ENCODE measurements at places on chromosomes 4 and X.

- no peak for DNase-seq
Observed at GRCh38 chrX:19350941-19351384, 7.2 kb downstream of the PDHA1 start.

DNA sequence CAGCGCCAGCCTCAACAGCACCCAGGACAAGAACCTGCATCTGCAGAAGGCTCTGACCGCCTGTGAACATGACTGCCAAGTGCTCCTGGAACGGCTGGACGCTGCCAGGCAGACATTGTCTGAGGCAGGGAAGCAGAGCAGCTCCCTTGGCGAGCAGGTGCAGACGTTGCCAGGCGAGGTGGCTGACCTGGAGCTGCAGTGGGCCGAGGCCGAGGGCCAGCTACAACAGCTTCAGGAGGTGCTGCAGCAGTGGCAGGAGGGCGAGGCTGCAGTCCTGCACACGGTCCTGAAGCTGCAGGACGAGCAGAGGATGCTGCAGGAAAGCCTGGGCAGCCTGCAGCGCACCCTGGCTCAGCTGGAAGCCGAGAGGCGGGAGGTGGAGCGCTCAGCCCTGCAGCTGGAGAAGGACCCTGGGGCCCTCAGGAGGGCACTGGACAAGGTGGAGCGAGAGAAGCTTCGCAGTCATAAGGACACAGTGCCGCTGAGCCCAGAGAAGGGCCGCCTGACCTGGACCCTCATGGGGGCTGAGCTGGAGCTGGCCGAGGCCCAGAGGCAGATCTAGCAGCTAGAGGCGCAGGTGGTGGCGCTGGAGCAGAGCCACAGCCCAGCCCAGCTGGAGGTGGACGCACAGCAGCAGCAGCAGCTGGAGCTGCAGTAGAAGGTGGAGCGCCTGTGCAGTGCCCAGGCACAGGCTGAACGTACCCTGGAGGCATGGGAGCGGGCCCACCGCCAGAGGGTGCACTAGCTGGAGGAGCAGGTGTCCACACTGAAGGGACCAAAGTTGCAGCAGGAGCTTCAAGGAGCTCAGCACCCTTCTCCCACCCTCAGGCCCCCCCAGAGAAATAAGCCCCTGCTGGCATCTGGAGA is 16.4 kb downstream of the SMIM10L2A start:
- no peak for DNase-seq

DNA sequence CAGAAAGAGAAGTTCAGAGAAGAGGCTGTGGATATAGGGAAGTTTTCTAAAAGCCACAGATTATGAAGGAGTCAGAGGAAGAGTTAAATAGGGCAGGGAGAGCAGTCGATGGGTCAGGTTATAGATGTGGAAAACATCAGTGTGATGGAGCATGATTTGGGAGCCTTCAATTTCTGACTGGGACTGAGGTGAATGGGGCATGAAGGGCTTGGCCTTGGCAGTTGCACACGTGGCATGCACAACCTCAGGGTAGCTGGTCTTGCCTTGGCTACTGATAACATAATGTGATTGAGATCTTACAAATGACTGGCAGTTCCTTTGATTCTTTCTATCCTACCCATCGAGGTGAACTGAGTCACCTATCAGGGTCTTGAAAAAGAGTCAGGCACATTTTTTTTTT is 59.7 kb downstream of the AFM start:
- DNase-seq, result no peak

DNA sequence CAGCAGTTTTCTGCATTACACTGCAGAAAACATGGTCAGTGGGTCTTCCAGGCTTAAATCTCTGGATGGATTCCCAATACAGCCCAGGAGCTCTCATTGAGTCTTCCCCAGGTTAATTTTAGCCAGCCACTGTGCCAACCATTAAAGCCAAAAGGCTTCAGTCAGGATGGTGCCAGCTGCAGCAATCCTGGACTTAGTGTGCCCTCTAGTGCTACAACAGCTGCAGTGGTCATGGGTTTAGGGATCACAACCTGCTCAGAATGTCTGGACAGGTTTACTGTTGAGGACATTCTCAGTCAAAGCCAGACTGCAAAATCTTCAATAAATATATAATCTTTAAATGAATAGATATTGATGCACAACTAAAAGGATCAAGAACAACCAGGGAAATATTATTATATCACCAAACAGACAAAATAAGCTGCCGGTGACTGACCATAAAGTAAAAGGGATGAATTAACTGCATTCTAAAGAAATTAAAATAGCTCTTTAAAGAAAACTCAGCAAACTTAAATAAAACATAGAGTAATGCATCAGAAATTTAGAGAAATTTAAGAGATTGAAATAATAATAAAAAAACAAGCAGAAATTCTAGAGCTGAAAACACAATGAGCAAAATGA is 639.9 kb downstream of the SPOCK3 start:
- DNase-seq, result no peak

DNA sequence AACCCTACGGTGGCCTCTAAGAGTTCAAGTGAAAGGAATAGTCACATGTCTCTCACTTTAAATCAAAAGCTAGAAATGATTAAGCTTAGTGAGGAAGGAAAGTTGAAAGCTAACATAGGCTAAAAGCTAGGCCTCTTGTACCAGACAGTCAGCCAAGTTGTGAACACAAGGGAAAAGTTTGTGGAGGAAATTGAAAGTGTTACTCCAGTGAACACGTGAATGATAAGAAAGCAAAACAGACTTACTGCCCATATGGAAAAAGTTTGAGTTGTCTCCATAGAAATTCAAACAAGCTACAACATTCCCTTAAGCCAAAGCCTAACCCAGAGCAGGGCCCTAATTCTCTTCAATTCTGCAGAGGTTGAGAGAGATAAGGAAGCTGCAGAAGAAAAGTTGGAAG is 51.5 kb upstream of the RAB9B start:
- DNase-seq, result no peak

DNA sequence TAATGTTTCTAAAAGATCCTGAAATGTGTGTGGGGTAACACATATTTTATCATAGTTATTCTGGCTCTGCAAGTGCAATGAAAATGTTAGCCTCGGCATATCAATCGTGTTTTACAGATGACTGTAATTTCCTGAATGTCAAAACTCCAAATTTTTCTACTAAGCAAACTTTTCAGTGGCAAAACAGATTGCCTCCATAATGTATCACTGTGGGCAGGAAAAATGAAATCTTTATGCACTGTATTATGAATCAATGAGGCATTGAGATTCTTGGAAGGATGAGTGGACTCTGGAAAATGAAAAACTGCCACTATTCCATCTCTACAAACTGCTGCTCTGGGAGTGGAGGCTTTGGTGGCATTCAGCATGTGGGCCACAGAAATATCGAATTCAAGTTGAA is 160.1 kb upstream of the MBNL3 start:
- DNase-seq, result no peak

DNA sequence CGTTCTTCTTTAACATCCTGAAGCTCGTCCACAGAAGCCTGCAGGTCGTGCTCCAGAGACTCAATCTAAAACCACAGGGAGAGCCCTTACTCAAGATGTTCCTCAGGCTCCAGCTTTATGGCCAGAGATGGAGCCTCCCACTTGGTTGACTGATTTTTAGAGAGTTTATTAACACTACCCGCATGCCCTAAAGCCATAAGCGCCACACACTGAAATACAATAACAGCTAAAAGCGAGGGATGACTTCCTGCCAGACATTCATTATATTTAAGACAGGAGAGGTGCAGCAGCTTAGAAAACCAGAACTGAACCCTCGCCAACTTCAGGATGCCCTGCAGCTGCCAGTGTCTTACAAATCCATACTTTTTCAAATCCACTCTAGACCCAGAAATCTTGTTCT is 42.0 kb downstream of the SOD3 start:
- no peak for DNase-seq

DNA sequence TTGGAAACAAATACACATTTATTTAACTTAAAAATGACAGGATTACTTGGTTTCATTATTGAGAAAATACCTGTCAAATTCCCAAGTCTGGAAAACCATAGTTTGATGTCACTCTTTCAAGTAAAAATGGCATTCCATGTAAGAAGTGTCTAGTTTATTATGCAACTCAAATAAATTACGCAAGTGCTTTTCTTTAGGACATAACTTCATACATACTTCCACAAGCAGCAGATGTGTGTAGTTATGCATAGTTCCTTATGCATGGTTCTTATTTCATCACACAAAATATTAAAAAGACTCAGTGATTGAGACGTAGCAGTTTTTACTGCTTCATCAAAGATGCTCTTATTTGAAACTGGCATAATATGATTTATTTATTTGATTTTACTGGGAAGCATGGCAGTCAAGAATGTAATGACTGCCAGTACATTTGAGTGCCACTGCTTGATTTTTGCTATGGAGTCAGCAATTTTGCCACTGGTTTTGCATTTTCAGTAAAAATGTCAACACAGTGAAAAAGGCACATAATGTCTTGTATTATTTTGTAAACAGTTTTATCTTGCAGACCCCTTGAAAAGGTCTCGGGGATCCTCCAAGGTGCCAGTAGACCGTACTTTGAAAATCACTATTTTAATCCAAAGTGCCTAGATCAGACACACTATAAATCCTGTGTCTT is 62.1 kb downstream of the CLCN3 start:
- no peak for DNase-seq

DNA sequence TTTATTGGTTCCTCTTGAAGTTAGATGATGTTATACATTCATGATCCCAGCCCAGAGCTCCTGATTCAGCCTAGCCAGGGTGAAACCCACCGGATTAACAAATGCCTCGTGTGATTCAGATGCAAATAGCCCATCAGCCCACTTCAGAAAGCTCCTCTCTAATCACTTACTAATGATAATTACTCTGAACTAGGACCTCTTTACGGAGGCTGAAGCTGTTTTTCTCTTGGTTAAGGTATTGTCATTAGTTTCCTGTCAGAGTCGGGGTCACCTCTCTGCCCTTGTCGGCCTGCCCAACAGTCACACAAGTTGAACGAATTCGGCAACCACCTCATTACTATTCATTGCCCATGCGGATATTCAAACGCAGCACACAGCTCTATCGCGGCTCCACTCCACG is 36.6 kb downstream of the ZFP42 start:
- no peak for DNase-seq

- no peak for DNase-seq
Observed at GRCh38 chr4:92970996-92971395, 667.2 kb downstream of the GRID2 start.
